Activated naive CD8-positive, alpha-beta T cell treated with anti-CD3 and anti-CD28 coated beads, Interleukin-2, amount 50 U/mL, for 24 hours (primary cell): ENCODE measurements at places on chromosomes 11 and 22.
A peak's percentile ranks its signal among the peaks of the same experiment; 100 is the strongest.

DNA sequence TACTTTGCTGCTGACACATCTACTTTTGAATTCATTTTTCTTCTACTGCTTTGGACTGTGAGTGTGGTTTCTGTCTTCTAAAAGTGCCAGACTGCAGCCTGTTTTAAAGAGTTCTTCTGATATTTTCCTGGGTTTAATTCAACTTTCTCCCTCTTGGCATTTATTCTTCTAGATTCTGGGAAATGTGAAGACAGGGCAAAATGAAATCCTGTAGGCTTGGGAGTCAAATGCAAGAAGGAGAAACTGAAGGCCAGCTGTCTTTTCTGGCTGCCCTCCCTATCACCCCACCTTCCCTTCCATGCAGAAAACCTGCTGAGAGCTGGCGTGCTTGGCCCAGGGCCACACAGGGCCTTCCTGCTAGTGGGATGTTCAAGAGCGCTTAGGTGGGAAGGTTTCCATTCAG, 7.6 kb downstream of the ZNF70 start:
- DNase-seq = no peak

GRCh38 chr11:116144387-116144958, 628.3 kb downstream of the BUD13 start:
- DNase-seq = no peak

DNA sequence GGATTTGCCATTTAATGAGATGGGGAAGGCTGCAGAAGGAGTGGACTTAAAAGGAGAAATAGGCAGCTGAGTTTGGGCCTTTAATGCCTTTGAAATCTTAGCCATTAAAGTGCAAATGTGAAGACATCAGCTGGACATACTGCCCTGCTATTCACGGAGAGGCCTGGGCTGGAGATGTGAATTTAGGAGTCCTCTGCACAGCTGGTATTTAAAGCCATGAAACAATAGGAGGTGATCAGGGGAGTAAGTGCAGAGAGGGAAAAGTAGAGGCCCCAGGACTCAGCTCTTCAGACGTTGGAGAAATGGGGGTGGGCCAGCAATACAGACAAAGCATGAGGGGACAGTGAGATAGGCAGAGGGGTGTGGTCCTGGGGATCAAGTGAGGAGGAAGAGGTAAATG, 16.6 kb downstream of the SLC3A2 start:
- no peak for DNase-seq

DNA sequence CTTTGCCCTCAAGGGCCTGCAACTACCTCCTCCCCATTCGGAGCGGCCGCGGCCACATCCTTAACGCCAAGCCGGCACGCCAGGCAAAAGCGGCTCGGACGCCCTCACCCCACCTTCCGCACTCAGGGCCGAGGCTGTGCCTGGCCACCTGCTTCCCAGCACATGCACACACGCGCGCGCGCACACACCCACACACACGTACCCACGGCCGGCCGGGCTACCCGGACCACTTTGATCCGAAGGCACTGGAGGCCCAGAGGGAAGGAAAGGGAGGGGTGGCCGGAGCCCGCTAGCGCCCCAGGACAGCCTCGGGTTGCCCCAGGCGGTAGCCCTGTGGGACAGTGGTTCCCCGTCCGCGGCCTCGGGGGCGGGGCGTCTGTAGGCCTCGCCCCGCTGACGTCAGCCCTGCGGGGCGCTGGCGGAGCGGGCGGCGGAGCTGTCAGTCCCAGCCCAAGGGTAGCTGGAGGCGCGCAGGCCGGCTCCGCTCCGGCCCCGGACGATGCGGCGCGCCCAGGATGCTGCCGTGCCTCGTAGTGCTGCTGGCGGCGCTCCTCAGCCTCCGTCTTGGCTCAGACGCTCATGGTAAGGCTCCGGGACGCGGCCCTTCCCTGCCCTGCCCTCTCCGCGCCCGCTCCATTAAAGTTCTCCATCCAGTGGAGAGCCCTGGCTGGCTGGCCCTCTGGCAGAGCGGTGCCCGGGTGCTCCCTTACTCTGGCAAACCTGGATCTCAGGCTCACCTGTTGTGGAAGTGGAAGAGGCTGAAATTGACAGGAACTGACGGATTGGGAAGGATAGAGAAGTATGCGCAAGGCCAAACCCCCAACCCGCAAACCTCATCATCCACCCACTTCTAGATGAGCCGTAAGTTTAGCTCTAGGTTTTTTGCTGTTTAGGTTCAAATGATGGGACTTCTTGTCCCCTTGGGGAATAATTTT, at the start of gene IL10RA:
Gene IL10RA, plus strand, starts transcription at position 442 of the 935 bp plus-strand sequence. Its CDS starts 74 bp downstream, at position 516.
- DNase-seq = peak; percentile 89

- DNase-seq = no peak
Observed at GRCh38 chr11:61820174-61820573, 3.4 kb upstream of the FADS1 start.
